ENCODE measurements at places on chromosomes 12 and 14. TPM values are rescaled to one million over a fixed set of nuclear protein-coding genes. Genes with fewer than 3 reads are reported as not detected.

FOXN3 gene
- total RNA-seq, result 4.2 TPM

PTPN6 gene
- total RNA-seq, result 92.7 TPM

GXYLT1 gene
- 7.8 TPM for total RNA-seq

C14orf180 gene
- not detected for total RNA-seq

ZC3H14 gene
- 20.2 TPM for total RNA-seq

DNA sequence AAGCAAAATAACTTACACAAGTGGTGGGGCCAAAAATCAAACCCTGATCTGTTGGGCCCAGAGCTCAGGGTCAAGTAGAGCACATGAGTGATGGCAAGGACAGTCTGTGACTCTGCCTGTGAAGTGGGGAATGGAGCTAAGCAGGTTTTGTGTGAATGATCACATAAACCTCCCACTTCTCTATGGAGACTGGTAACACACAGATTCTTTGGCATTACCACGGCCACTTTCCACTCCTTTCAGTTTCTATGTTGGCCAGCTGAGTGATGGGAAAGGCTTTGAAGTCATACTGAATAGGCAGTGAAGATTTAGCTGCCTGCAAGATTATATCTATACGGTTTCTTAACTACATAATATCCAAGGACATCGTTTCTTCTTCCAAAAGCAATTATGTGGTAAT is 97.9 kb downstream of the ARMH4 start:
- DNase-seq, result no peak

GRCh38 chr14:105204931-105205672 is 24.0 kb upstream of the NUDT14 start:
- no peak for DNase-seq

GRCh38 chr14:91140672-91141071 is 26.8 kb downstream of the DGLUCY start:
- DNase-seq, result peak; percentile 37

DNA sequence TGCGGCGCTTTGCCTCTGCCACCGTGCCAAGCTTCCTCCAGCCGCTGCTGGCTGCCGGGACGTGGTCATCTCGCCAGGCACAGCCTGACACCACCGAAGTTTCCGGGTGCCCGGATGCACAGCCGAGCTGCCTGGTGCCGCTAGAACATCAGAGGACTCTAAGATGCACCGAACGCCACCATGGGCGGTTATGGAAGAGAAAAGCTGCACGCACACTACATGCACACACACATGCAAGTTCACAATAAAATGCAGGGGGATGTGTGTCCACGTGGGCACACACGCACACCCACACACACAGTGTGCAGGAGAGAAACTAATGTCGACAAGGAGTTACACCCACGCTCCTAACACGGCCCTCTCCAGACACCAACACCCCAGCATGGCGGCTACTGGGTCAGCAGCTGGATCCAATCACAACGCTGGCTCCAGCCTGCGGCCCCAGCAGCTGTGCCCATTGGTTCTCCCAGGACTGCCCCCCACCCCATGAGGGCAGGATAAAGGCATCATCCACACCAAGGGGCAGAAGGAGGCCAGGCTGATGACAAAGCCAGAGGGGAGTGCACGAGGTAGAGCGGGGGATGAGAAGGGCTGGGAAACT is 82.7 kb downstream of the BCL11B start:
- DNase-seq, result no peak

GRCh38 chr14:49677643-49678042 is 10.4 kb downstream of the POLE2 start:
- no peak for DNase-seq

GRCh38 chr14:88198446-88198845 is 124.6 kb downstream of the KCNK10 start:
- DNase-seq, result no peak

- DNase-seq, result no peak
Measured at GRCh38 chr12:132454193-132454932, 35.6 kb upstream of the FBRSL1 start.

DNA sequence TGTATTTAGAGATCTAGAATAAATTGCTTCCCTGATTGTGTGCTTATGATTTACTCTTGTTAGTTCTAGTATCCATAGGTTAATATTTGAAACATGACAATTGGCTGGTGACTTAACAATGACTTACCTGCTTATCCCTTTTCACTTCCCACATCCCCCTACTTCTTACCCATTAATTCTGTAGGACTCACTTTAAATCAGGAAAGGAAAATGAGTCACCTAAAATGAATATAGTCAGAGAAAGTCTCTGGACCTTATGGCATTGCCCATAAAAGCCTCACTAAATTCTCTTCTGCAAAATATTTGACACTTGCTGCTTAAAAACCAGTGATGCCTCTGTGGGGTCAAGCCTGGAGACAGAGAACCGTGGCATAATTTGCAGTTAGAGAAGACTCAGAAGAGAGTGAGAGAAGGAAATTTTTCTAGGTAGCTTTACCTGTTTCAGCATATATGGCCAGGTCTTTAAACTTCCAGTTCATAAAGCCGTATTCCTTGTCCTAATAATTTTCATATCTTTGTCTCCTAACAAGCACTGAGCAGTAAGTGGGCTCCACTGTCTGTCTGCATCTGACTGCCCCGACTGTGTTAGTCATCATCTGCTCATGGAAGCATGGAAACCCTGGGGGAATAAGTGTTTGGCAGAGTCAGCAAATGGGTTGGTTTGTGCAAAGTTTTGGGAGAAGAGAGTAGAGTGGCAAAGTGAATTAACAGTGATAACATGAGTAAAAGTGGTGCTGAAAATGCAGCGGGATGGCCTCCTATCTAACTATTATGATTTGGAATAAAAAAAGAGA is 294.4 kb downstream of the AKAP6 start:
- DNase-seq, result no peak

DNA sequence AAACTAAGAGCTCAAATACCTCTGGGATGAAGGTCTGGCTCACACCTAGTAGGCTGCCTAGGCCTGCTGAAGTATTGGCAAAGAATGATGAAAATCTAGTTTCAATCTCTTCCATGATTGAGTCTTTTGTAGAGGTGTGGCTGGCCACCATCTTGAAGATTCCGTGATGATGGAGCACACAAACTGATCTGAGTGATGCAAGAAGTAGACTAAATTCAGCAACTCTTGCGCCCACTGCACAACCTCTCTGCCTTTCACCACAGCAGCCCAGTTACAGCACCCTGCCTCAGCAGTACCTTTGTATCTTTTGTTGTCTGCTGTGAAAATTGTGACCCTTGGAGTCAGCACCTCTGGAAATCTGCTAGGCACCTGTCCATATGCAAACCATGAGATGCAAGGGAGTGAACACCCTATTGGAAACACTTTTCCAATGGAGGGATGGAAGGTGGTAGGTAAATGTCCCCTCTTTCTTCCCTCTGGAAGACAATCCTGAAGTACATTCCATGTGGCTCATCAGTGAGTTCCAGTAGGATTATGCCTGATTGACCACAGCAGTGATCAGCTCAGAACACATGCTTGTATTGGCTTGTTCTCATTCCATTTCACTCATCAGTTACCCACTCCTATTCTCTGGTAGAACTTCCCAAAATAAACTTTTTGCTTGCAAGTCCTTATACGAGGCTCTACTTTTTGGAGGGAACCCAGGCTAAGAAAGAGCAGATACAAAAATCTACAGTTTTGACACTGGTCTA is 58.6 kb downstream of the BTBD7 start:
- no peak for DNase-seq
